ENCODE measurements at places on chromosomes 3 and 15. TPM values are rescaled to one million over a fixed set of nuclear protein-coding genes. Genes with fewer than 3 reads are reported as not detected.

ADGRG7 gene
- total RNA-seq: 0.21 TPM

DNA sequence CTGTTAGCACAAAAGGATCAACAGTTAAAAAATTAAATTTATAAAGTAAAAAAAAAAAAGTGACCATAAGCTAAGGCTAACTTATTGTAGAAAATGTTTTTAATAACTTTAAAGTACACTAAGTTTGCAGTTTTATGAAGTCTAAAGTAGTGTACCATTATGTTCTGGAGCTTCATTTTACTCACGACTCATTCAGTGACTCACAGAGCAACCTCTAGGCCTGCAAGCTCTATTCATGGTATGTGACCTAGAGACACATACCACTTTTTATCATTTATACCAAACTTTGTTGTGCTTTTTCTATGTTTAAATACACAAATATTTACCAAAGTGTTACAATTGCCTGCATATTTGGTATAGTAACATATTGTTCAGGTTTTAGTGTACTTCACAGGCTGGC lies 1552.3 kb downstream of the OTOL1 start:
- no peak for DNase-seq

CRABP1 gene
- not detected for total RNA-seq

RASGRP1 gene
- total RNA-seq: 0.82 TPM
